Fibroblast of lung (primary cell): ENCODE measurements at places on chromosomes 11 and 22.
A peak's percentile ranks its signal among the peaks of the same experiment; 100 is the strongest.

DNA sequence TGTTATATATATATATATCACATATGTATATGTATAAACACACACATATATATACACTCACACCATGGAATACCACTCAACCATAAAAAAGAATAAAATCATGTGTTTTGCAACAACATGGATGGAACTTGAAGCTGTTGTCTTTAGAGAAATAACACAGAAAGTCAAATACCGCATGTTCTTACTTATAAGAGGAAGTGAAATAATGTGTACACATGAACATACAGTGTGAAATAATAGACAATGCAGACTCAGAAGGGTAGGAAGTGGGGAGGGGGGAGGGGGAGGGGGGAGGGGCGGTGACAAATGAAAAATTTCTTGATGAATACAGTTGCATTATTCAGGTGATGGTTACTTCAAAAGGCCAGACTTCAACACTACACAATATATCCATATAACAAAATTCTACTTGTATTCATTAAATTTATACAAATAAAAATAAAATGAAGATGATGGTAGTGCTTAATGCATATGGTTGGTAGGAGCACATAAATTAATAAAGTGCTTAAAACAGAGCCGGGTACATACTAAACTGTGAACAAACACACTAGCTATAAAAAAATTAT, 5.8 kb upstream of the OR5B2 start:
- DNase-seq, result no peak
- no peaks in the 10 kb centered on the region for H3K36me3 ChIP-seq
- H3K27ac ChIP-seq, result no peak overlapping the region
- H3K4me1 ChIP-seq, result no peaks in the 10 kb centered on the region

DNA sequence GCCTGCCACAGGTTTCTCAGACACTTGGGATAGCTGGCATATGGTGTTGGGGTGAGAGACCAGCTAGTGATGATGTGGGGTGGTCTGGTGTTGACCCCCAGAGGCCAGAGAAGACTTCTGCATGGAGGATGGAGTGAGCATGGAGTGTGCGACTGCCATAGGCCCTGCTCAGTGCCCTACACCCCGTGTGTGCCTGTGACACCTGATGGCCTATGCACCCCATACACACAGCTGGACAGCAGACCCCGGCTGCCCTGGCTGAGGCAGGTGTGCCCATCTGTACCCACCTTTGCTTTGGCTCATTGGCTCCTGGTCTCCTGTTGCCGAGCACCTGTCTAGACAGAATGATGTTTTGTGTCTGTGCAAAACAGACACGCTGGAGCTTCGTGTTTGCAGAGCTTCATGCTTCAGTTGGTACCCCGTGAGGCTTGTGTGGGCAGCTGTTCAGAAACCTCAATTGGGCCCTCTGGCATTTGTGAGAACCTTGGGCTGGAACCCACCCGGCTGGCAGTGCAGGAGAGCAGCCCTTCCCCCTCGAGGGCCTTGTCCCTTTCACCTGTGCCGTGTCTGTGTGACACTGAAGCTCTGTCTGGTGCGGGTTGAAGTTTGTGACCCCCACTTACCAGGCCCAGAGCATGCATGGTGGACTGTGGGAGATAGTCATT, 27.6 kb downstream of the BCR start:
- no peaks in the 10 kb centered on the region for H3K4me1 ChIP-seq
- H3K4me3 ChIP-seq, result no peak overlapping the region
- no peak for DNase-seq

DNA sequence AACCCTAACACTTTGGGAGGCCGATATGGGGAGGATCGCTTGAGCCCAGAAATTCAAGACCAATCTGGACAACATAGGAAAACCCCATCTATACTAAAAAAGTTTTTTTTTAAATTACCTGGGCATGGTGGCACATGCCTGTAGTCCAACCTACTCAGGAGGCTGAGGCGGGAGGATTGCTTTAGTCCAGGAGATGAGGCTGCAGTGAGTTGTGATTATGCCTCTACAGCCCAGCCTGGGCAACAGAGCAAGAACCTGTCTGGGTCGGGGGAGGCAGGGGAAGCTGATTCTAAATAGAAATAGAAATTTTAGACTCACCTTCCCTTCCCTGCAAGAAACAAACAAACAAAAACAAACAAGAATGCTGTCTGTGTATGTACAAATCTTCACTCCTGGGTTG, 52.9 kb upstream of the PRODH start:
- H3K27ac ChIP-seq, result no peak overlapping the region
- H3K4me1 ChIP-seq, result no peaks in the 10 kb centered on the region
- H3K27me3 ChIP-seq, result no peaks in the 10 kb centered on the region
- H3K4me3 ChIP-seq, result no peak overlapping the region
- H3K36me3 ChIP-seq, result no peaks in the 10 kb centered on the region
- DNase-seq, result no peak

- H3K27me3 ChIP-seq, result peaks cover 21% of the 10 kb centered on the region
- DNase-seq, result peak; percentile 61
- no peak overlapping the region for H3K27ac ChIP-seq
- H3K36me3 ChIP-seq, result no peaks in the 10 kb centered on the region
Observed at GRCh38 chr11:74462009-74462408, 5.3 kb downstream of the KCNE3 start.

DNA sequence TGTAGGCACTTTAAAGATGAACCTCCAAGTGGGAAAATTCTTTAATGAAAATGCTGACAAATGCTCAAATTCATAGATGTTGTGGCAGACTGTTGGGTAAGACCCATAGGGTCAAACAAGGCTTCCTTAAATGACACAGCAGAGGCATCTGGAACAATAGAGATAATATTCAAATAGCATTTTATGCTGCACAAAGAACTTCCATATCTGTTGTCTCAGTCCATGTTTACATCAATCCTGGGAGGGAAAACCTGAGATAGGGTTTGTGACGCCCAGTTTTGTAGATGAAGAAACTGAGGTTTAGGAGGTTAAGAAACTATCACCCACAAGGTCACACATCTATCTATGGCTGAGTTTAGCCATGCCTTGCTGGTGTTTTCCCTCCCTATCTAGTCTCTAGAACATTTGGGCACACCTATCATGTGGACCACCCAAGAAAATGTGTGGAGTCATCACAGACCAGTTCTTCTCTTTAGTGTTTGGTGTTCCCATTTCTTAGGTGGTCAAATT, 106.4 kb downstream of the EHF start:
- DNase-seq, result no peak
- no peak overlapping the region for H3K27ac ChIP-seq
- no peaks in the 10 kb centered on the region for H3K4me1 ChIP-seq
- H3K4me3 ChIP-seq, result no peak overlapping the region

DNA sequence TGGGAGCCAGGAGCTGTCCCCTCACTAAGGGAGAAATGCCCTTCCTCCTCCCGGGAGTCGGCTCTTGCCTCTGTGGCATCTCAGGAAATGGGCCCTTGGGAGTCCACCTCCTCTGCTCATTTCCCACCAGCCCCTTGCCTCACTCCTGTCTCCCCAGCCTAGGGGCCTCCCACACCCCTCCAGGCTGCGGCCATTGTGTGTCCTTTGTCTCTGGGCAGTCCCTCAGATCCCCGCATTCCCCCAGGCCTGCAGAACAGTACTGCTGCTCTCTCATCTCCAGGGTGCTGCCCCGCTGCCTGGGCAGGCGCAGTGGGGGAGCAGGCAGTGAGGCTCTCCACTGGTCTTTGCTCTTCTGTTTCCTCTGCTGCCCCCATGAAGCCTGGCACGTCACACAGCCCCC, 25.0 kb downstream of the ADA2 start:
- no peak overlapping the region for H3K27ac ChIP-seq
- no peaks in the 10 kb centered on the region for H3K36me3 ChIP-seq
- peaks cover 7% of the 10 kb centered on the region for H3K4me1 ChIP-seq

GRCh38 chr11:27401833-27402316, 38.9 kb upstream of the CCDC34 start:
- H3K4me1 ChIP-seq, result no peaks in the 10 kb centered on the region
- no peaks in the 10 kb centered on the region for H3K36me3 ChIP-seq
- DNase-seq, result no peak
- H3K27me3 ChIP-seq, result no peaks in the 10 kb centered on the region
- H3K4me3 ChIP-seq, result no peak overlapping the region

- H3K27ac ChIP-seq, result peak overlapping the region; percentile 9
- no peak for DNase-seq
Observed at GRCh38 chr22:20571078-20571503, 63.7 kb downstream of the MED15 start.

DNA sequence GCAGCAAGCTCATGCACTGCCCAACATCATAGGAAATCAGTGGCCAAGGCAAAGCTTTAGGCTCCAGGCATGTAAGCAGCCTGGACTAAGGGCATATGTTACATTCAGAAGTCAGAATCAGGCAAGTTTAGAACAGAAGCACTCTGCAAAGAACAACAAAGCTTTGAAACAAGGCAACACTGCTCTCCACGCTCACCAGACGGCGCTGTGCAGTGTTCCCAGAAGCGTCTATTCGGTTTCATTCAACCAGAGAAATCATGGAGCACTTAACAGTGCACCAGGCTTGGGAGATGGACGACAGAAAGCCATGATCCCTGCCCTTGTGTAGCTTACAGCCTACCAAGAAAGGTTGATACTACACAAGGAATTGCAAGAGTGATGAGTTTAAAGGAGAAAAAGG, 555.8 kb downstream of the BUD13 start:
- H3K27me3 ChIP-seq, result no peaks in the 10 kb centered on the region
- DNase-seq, result peak; percentile 31
- no peak overlapping the region for H3K27ac ChIP-seq
- H3K36me3 ChIP-seq, result no peaks in the 10 kb centered on the region
- no peak overlapping the region for H3K4me3 ChIP-seq

DNA sequence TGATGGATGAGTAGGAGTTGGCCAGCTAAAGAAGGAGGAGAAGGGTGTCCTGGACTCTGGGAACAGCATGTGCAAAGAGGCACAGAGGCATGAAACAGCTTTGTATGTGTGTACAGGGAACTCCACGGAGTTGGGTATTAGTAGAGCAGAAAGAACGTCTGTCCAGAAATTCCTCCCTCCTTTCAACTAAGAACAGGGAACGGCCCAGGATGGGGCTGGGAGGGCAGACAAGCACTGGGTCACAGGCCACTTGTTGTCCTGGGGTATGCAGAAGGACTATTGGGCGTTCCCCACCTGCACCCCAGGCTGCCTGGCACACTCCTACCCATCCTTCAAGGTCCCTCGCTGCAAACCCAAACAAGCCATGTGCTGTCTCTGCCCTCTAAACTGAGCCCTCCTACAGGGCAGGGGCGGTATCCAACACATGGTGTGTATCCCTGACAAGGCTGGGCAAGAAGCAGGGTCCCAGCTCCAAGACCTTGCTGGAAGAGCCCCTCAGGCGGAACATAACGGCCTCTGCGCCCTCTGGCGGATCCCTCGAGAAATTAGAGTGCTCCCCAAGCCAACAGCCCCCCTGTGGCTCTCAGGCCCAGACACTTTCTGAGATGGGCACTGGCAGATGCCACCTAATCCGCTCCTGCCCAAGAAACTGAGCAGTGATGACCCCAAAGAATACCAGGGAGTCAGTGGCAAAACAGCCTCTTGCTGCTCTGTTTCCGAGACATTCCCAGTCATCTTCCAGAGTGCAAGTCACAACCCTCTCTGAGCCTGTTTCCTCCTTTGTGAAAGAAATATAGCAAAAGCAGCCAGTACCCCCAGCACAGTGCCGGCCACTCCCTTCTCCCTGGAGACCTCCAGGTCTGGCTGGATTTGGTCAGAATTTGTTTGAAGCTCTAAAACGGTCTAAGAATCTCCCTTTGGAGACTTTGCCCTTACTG, 1.6 kb upstream of the ELFN2 start:
- H3K4me1 ChIP-seq, result peaks cover 5% of the 10 kb centered on the region
- H3K27me3 ChIP-seq, result peaks cover 33% of the 10 kb centered on the region
- H3K36me3 ChIP-seq, result no peaks in the 10 kb centered on the region

DNA sequence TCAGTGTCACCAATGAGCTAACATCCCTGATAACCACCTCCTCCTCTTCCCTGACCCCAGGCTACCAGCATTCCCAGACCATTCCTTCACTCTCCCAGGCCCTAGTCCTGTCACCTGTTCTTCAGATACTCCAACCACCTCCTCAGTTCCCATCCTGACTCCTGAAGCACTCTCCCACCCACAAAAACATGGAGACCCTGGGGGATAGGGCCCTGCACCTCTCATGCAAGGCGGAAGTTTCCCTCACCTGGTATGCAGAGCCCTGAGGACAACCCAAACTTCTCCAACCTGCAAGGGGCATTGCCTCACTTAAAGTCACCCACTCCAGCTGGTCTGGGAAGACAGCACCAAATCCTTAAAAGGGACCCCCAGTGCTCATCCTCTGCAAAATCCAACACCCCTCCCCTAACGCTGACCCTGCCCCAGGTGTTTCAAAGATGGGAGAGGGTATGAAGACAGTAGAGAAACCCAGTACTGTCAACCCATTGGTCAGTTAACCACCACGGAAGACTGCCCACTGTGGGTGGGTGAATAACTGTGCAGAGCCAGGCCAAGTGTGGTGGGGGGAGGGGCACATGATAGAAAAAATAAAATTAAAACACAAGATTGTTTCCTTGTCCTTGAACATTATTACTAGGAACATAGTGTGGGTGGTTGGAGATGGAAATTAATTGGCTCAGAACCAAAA, 1.4 kb downstream of the TNKS1BP1 start:
- peaks cover 31% of the 10 kb centered on the region for H3K4me1 ChIP-seq
- peak overlapping the region; percentile 73 for H3K4me3 ChIP-seq
- peak; percentile 34 for DNase-seq
- H3K27me3 ChIP-seq, result no peaks in the 10 kb centered on the region
- peaks cover 8% of the 10 kb centered on the region for H3K36me3 ChIP-seq

- no peak overlapping the region for H3K27ac ChIP-seq
- DNase-seq, result no peak
- H3K4me1 ChIP-seq, result no peaks in the 10 kb centered on the region
- no peaks in the 10 kb centered on the region for H3K36me3 ChIP-seq
Observed at GRCh38 chr11:127966821-127967220, 620.5 kb downstream of the ETS1 start.

- H3K4me1 ChIP-seq, result no peaks in the 10 kb centered on the region
- no peak overlapping the region for H3K4me3 ChIP-seq
- no peak overlapping the region for H3K27ac ChIP-seq
- H3K36me3 ChIP-seq, result no peaks in the 10 kb centered on the region
- no peak for DNase-seq
Observed at GRCh38 chr22:44246615-44247326, 66.0 kb downstream of the SHISAL1 start.

- no peaks in the 10 kb centered on the region for H3K27me3 ChIP-seq
- no peak for DNase-seq
- H3K4me1 ChIP-seq, result no peaks in the 10 kb centered on the region
- H3K36me3 ChIP-seq, result no peaks in the 10 kb centered on the region
Observed at GRCh38 chr11:122354025-122354697, 238.1 kb upstream of the BLID start.

DNA sequence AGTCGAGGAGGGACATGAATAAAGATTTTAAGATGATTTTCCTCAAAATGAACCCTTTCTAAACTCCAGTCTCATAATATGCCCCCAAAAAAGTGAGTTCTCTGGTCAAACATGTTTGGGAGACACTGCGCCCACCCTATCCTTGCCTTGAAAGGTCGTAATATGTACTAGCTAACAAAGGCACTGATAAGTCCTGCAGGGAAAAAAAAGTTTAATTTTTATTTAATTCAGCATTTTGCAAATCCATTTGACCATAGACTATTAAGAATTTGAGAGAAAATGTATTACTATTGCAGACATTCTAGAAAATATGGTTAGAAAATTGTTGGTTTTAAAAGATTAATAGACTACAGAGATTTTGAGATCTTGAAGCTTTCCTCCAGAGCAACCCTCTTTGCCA, 120.6 kb upstream of the ASPHD2 start:
- no peak overlapping the region for H3K4me3 ChIP-seq
- H3K27me3 ChIP-seq, result no peaks in the 10 kb centered on the region
- H3K36me3 ChIP-seq, result no peaks in the 10 kb centered on the region
- H3K4me1 ChIP-seq, result no peaks in the 10 kb centered on the region
- no peak for DNase-seq

- no peak overlapping the region for H3K27ac ChIP-seq
- no peaks in the 10 kb centered on the region for H3K4me1 ChIP-seq
- no peak overlapping the region for H3K4me3 ChIP-seq
- DNase-seq, result peak; percentile 81
Observed at GRCh38 chr22:40567106-40567505, 69.4 kb downstream of the MRTFA start.
